ENCODE measurements at places on chromosomes 16 and 17.

GRCh38 chr16:4113358-4114256 lies 2.6 kb downstream of the ADCY9 start:
- DNase-seq, result no peak

DNA sequence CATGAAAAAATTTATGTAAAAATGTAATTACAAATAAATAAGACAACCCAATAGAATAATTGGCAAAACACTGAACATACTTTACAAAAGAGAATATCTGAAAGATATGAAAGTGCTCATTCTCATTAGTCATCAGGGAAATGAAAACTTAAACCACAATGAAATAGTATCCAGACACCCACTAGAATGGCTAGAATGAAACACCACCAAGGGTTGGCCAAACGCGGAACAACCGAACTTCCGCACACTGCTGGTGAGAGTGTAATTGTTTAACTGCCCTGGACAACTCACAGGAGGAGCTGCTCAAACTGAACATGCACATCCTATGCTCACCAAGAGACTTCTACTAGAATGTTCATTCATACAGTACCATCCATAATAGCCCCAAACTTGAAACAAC lies 5.8 kb upstream of the ZDHHC7 start:
- DNase-seq, result no peak

DNA sequence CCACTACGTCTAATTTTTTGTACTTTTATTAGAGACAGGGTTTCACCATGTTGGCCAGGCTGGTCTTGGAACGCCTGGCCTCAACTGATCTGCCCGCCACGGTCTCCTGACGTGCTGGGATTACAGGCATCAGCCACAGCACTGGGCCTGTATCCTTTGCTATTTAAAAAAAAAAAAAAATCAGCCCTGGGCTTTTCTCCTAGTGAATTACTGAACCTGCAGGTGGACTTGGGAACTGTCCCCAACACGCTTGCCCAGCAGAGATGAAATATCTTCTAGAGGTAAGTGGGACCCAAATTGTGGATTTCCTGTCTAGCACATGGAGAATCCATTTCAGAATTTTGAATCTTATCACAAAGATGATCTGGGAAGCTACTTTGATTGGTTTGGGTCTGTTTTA lies 14.8 kb downstream of the CNOT1 start:
- no peak for DNase-seq

DNA sequence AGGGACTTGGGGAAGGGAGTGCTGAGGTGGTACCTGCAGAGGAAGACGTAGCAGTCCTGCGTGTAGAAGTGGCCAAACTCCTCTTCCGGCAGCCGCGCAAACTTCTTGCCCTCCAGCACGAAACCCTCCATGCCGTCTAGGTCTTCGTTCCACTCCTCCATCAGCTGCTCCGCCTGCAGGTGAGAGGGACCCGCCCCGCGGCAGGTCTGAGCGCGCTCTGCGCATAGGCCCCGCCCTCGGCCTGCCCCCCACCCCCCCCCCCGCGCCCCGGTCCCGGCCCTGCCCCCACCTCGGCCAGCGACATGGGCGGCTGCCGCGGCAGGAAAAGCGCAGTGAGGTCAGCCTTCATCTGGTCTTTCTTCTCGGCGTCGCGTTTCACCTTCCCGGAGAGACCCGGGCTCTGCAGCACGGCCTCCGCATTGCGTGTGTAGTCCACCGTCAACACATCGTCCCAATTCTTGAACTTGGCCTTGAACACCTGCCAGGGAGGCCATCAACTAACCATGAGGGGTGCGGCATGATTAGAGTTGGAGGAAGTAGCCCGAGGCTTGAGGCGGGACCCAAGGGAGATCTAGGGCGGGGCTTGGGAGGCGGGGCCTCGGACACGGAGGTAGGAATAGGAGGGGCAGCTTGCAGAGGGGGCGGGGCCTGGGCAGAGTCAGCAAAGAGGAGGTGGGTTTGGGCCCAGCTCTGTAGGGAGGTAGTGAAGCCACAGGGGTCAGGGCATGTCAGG lies 11.5 kb downstream of the FLII start:
- peak; percentile 84 for DNase-seq

DNA sequence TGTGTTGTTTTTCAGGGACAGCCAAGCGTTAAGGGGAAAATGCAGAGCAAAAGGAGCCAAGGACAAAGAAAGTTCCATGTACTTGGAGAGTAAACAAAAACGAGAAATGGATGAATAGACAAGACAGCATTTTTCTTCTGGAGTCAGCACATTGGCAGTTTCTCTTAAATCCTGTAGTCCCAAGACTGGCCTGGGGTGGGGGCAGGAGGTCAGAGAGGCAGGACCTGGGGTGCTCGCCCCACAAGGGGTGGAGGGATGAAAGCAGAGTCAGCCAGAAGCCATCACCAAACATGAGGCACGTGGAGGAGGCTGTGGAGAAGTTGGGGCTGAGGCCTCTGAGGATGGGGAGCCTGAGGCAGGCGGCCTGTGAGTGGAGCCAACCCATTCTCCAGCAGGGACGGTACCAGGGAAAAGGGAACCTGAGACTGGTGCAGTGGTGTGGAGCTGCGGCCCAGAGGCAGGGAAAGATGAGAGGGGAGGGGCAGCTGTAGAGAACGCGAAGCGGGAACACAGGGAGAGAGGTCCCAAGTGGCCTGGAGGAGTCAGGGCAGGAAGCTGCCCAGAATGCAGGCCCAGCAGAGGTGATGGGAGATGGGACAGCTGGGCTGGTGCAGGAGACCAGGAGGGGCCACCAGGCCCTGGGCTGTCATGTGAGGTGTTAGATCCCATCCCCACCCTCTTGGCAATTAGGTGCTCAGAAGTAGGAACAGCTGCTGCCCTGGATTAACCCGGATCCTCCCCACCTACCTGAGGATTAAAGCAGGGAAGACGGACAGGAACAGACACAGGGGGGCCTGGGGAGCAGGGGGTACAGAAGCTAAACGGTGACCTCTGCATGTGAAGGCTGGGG lies 3.3 kb downstream of the TLCD3B start:
- no peak for DNase-seq

GRCh38 chr16:20136446-20136968 lies 62.8 kb upstream of the GPR139 start:
- DNase-seq, result no peak

- DNase-seq, result no peak
Observed at GRCh38 chr16:88854306-88855111, 2.2 kb downstream of the GALNS start.

DNA sequence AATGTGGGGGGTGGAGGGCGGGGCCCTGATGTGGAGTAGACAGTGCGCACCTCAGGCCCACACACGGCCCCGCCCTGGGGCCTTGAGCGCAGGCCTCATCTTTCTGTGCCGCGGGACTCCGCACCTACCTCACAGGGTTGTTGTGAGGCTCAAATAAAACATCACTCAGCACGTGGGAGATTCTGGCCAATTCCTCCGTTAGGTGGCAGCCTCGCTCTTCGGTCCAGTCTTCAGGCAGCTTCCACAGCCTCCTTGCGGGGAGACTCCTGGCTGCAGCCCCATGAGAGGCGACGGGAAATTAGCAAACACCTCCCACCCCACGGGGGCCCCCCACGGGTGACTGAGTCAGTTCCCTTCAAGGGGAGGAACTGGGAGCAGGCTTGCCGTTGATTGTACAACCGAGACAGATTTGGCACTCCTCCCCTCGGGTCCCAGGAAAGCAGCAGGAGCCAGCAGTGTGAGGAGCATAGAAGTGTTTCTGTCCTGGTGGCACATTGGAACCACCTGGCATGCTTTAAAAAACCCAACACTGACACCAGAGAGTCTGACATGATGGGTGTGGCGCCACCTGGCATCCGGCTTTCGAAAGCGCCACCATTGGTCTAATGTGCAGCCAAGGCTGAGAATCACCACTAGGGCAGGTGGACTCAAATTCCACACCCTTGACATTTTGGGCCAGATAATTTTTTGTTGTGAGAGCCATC lies 7.6 kb downstream of the MRM1 start:
- peak; percentile 9 for DNase-seq

- DNase-seq, result no peak
Observed at GRCh38 chr16:50025537-50025931, 509 bp downstream of the CNEP1R1 start.

DNA sequence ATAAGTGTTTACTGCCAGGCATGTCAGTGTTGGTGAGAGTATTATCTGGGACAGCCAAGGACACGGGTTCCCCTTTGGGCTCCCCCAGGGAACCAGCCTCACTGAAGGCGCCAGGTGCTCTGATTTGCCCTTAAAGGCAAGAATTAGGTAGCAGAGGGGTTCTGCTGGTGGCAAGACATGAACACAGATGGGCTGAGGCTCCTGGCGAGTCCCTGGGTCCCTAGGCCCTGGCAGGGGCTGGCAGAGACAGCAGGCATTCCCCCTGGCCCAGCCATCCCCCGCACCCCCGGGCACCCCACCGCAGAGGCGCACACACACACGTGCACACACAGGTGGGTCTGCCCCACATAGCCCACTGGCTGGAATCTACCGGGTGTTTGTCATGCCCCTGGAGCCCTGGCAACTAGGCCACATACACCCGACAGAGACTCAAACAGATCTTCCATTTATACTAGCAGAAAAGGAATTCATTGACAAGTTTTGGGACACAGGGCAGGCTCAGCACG lies 153.3 kb downstream of the C16orf78 start:
- DNase-seq, result no peak

- no peak for DNase-seq
Observed at GRCh38 chr17:41464682-41465081, 2.5 kb downstream of the KRT32 start.

- no peak for DNase-seq
Observed at GRCh38 chr17:37737971-37738370, 6.9 kb downstream of the HNF1B start.

GRCh38 chr17:77884019-77884418 lies 74.5 kb upstream of the TNRC6C start:
- peak; percentile 66 for DNase-seq

- DNase-seq, result no peak
Observed at GRCh38 chr16:85608515-85608885, 4.6 kb upstream of the GSE1 start.

- no peak for DNase-seq
Observed at GRCh38 chr17:21542991-21543390, 149.3 kb upstream of the KCNJ18 start.

DNA sequence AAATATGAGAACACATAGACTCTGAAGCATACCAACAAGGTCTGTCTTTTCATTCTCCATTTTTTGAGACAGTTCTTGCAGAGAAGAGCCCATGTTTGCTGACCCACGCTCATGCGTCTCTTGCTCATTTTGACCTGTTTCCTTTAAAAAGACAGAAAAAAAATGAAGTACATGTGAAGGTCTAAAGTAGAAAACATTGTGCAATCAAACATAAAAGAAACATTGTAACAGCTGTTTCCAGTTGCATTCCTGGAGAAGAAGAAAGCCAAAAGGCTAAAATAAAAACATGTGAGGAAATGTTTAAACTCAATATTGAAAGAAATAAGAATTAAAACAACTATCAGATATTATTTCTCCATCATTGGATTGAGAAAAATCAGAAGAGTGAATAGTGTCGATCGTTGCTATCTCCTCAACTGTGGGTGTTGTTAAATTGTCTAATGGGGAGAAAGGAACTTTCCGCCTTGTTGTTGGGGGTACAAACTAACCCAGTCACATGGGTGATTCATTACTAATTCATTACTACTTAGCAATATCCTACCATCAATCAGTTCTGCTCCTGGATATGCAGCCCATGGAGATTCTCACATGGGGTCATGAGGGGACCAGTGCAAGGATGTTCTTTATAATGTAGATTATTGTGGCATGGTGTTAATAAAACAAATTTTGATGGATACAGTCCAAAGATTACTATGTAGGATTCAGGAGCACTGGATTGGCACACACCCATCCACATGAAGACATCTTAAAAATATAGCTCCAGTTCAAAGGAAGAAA lies 9.5 kb downstream of the ABCA9 start:
- DNase-seq, result no peak

Measured in NCI-H510A (cell line).